ENCODE measurements at places on chromosomes 1 and 21. TPM values are rescaled to one million over a fixed set of nuclear protein-coding genes. Genes with fewer than 3 reads are reported as not detected.

DNA sequence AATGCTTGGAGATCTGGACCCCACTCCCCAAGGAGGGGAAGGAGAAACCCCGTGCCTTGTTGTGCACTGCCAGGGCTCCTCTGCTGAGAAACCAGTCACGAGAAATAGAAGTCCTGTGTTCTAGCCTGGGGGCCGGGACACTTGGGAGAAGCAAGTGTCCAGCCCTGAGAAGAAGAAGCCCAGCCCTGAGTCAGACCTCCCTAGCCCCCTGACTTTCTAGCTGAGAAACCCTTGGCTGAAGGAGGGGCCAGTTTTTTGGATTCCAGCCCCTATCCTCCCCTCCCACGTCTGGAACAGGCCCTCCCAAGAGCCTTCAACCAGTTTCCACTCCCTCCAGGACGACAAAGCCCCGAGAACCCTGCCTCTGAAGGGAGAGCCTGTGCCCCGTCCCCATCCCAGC, 100.5 kb downstream of the NAV1 start:
- no peak for DNase-seq

DNA sequence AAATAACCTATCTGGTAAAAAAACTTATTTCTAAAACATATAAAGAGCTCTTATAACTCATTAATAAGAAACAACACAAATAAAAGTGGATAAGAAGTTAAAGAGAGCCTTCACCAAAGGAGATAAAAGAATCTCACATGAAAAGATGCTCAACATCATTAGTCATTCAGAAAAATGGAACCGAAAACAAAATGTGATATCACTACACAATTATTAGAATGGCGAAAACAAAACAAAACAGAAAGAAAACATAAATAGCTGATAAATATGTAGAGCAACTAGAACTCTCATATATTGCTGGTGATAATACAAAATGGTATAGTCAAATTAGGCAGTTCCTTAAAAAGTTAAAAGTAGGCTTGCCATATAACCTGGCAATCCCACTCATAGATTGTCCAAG, 1109.3 kb downstream of the PLA2G4A start:
- DNase-seq, result no peak

GRCh38 chr1:941015-941587, 17.4 kb downstream of the SAMD11 start:
- no peak for DNase-seq

DNA sequence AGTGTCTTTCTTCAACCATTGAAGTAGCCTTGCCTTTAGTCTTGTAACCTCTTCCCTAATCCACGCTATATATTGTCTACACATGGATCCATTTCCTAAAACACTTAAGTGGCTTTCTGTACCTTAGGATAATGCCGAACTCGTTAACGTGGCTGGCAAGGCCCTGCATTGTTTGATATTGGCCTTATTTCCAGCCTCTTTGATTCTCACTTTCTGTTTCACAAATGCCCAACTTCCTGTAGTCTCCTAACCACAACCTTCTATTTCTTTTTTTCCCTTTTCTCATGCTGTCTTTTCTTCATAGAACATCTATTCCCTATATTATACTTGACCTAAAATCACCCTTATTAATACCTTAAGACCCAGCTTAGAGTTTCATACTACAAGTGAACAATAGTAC, 536.0 kb downstream of the LMO4 start:
- no peak for DNase-seq

GRCh38 chr1:116739371-116740012, 14.7 kb upstream of the CD2 start:
- no peak for DNase-seq

DNA sequence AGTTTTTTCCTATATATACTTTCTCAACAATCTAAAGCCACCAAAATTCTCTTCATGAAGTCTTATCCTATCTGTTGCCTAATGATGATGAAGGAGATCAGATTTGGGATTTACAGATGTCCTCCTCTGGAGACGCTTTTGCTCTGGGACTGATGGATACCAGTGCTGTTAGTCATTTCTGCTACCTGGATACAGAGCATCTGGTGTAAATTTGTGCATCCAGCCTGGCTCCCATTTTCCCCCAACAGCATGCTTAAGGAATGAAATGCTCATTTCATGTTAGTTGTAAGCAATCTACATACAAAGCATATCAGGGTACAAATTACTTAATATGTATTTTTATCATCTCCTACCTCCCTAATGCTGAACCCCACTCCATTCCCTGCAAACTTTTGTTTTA, 57.7 kb downstream of the HNRNPR start:
- no peak for DNase-seq

DNA sequence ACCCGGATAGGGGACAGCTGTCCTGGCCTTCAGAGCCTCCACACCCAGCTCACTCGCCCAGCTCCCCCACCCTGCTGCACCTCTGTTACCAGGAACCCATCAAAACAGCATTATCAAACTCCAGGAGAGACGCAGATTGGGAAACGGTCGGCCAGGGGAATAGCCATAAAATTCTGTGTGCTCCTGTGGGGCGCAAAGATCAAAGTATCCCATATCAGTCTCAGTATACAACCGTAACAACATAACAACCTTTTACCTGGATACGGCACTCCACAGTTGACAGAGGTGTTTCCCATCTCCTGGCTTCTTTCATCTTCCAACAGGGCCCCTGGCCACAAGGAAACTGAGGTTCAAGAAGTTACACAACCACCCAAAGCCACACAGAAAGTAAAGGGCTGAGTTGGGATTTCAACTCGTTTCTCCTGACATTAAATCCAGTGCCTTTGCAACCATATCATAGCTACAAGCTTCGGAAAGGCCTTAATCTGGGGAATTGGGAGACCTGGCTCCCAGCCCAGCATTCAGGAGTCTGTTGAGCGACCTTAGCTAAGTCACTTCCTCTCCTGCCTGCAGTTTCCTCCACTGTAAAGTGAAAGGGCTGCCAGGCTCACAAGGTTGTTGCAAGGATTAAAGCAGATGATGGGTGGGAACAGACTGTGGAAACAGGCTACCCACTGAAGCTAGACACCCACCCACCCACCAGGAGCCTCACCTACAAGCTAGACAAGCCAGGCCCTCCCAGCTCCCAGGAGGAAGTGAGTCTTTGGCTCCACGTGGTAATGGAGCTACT, 8.1 kb upstream of the EPHB2 start:
- no peak for DNase-seq

GRCh38 chr21:44564886-44565598, 6.4 kb upstream of the KRTAP10-3 start:
- DNase-seq, result no peak

DNA sequence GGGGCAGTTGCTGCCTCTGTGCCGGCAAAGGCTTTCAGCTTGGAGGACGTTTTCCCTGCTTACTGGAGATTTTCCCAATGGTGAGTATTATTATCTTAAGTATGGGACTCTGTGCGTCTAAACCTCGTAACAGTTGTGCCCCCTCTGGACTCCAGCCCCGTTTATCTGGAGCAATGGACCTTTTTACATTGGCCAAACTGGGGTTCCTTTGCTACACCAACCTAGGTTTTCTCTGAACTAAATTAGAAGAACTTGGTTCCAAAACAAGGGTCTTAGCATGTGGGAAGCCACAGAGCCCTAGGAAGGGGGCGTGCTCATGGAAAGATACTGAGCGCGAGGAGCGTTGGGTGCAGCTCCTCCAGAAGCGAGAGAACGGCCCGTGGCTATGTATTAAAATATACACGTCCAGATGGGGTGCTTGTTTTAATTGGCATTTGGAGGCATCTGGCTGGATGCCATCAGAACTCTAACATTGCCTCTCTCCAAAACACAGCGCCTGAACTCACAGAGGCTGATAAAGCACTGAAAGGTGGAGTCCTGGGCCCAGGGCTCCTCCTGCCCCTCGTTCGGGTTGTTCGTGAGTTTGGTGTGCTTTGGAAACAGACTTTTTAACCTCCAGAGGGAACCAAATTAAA, 28.4 kb downstream of the POFUT2 start:
- DNase-seq, result no peak

DNA sequence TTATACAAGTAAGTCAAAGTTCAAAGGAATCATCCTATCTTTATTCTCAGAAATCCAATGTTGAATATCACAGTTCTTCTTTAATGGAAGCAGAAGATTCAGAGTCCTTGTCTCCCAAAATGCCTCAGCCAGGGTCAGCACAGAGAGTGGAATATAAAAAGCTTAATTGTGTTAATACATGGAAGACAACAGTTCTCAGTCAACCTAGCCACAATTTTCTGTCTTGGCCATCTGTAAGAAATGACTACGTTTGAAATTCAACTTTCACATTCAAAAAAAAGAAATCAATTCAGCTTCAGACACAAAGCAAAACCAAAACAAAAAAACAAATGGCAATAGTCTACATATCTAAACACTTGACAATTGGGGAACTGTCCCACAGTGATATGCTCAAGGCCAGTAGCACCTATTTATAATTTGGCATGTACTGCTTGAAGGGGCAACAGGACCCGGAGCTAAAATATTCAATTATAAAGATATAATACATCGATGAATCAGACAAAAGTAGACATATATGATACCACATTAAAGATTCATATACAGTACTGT, 27.3 kb upstream of the GLIS1 start:
- DNase-seq, result no peak

DNA sequence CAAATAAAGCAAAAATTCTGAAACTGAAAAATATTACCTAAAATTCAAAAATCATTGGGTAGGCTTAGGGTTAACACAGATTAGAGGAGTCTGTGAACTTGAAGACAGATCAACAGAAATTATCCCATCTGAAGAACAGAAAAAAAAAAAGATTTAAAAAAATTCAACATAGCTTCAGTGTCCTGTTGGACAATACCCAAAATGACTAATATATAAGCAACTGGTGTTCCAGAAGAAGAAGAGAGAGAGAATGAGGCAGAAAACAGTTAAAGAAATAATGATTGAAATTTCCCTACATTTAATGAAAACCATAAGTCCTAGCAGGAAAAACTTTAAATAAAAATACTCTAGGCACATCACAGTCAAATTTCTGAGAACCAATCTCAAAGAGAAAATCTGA, 31.5 kb downstream of the TMCO1 start:
- no peak for DNase-seq

DNA sequence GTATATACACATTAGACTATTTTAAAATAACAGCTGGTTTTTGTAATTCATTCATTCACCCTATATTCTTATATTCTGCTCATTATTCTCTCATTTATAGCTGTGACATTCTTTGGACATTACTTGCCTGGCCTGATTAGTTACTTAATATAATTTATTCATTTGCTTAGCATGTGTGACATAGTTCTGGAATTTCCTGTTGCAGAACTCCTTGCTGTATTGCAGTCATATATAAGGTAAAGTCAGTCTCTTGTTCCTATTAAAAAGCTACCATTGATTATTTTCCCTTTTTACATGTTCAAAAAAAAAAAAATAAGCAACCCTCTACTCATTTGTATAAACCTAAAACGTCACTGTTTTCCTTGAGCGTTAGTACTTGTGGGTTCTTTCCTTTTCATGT, 23.9 kb downstream of the GNAT2 start:
- no peak for DNase-seq

- no peak for DNase-seq
These were observed 32.1 kb downstream of the GRHL3 start for GRCh38 chr1:24351247-24351646.

GRCh38 chr21:44853601-44854390, 19.7 kb downstream of the PTTG1IP start:
- no peak for DNase-seq

GRCh38 chr1:9438431-9439073, 100.7 kb upstream of the SLC25A33 start:
- DNase-seq, result no peak

- no peak for DNase-seq
These were observed 29.7 kb downstream of the PPFIA4 start for GRCh38 chr1:203056012-203056411.

- DNase-seq, result no peak
These were observed 99.6 kb downstream of the ELAVL4 start for GRCh38 chr1:50208315-50208714.

- DNase-seq, result no peak
These were observed 1.3 kb downstream of the SLC9C2 start for GRCh38 chr1:173601588-173601987.

- peak; percentile 22 for DNase-seq
These were observed 54.1 kb upstream of the SAMD11 start for GRCh38 chr1:869499-870244.

DNA sequence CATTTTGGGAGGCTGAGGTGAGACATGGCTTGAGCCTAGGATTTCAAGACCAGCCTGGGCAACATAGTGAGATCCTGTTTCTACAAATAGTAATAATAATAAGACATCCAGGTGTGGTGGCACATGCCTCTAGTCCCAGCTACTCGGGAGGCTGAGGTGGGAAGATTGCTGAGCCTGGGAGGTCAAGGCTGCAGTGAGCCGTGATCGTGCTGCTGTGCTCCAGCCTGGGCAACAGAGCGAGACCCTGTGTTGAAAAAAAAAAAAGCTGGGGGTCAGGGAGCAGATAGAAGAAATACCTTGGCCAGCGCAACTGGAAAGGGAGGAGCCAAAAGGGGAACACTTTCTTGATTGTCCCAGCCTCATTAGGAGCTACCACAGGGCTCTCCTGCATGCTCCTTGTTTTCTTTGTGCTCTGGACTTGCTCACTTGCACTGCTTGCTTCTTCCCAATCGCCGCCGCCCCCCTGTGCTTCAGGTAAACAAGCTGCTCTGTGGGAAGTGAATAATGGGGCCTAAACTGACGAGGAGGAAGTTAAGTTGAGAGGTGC, 31.1 kb downstream of the PBX1 start:
- no peak for DNase-seq

- no peak for DNase-seq
These were observed 84.3 kb downstream of the PTGS2 start for GRCh38 chr1:186595969-186596368.

GRCh38 chr1:27528818-27529703, 39.1 kb upstream of the WASF2 start:
- no peak for DNase-seq

DHCR24 gene
- total RNA-seq, result 5.4 TPM

TFAP2E gene
- 0.40 TPM for total RNA-seq

TRIM62 gene
- total RNA-seq, result 0.37 TPM

ZFP69 gene
- 5.1 TPM for total RNA-seq

All from NCI-H460 (cell line).